ENCODE measurements at places on chromosomes 4 and X.

- no peak for DNase-seq
These were observed 11.0 kb upstream of the IL3RA start for GRCh38 chrX:1325515-1326116.

GRCh38 chr4:170307182-170307581 lies 217.4 kb upstream of the AADAT start:
- no peak for DNase-seq

DNA sequence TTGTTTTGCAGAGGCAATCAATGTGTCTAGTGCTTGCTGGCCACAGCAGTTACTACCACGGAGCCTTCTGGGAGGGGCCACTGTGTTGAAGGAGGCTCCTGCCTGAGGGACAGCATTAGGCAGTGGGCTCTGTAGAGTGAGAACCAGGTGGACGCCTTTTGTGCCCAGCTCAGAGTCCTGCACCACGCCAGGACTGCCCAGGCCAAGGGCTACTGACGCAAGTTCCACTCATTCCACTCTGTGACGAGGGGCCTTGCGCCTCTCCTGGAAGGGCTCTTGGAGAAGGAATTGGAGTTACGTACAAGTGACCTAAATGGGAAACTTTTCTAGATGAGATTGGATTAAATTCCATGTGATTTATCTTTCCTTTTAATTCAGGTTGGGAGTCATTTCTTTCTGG lies 102.8 kb upstream of the MAGEE2 start:
- no peak for DNase-seq

GRCh38 chrX:36062778-36063177 lies 143.2 kb downstream of the CFAP47 start:
- DNase-seq, result no peak

All from inflammatory macrophage treated with lipopolysaccharide for 1 hour (primary cell).